ELF-1 (cell line): ENCODE measurements at places on chromosomes 6 and 20.

DNA sequence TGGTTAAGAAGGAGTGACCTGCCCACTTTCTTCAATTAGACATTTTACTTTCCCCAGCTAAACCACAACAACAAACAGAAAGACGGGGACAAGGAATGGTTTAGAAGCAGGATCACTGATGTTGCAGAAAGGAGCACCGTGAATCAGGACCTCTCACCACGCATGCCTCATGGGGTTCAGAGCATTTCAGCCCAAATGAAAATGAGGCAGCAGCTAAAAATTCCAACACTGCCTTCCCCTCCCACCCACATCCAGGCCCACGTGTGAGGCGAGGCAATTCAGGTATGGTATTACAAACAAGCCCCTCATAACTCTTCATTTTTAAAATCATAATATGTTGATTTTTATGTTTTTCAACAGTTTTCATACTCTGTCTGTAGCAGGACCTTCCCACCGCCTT, 194.1 kb upstream of the ARID1B start:
- no peak for DNase-seq

GRCh38 chr6:136761227-136761922, 30.9 kb downstream of the MAP3K5 start:
- peak; percentile 36 for DNase-seq

DNA sequence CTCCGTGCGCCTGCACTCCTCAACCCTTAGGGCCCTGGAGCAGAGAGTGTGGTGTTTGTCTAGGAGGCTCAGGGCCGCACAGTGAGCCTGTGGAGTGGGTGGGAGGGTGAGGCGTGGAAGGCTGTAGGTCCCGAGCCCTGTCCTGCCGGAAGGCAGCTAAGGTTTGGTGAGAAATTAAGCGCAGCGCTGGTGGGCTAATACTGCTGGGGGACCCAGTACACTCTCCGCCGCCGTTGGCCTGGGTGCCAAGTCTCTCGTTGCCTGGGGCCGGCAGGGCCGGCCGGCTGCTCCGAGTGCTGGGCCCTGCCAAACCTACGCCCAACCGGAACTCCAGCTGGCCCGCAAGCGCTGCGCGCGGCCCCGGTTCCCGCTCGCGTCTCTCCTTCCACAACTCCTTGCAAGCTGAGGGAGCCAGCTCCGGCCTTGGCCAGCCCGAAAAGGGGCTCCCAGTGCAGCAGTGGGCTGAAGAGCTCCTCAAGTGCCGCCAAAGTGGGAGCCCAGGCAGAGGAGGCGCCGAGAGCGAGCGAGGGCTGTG, 40.4 kb upstream of the MCUR1 start:
- no peak for DNase-seq

GRCh38 chr6:167338541-167339117, 13.7 kb downstream of the TTLL2 start:
- no peak for DNase-seq

- no peak for DNase-seq
Measured at GRCh38 chr6:170128811-170129681, 161.8 kb downstream of the DLL1 start.
